ENCODE measurements at places on chromosomes 6 and 20.

DNA sequence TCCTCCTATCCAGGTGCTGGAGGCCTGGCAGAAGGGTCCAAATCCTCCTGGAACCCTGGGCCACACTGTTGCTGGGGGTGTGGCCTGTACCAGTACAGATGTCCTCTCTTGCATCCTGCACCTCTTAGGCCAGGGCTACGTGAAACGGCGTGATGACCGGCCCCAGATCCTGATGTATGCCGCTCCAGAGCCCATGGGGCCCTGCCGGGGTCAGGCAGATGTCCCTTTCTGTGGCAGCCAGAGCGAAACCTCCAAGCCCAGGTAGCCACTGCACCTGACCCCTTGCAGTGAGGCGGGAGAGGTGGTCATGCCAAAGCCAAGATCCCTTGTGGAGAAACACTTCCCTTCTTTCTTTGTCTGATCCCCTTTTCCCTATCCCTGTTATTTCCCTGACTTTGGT, 14.2 kb downstream of the DNPH1 start:
- no peak for DNase-seq

GRCh38 chr20:20241976-20242375, 125.9 kb upstream of the INSM1 start:
- no peak for DNase-seq

GRCh38 chr6:69894578-69895347, 28.4 kb downstream of the COL19A1 start:
- no peak for DNase-seq

DNA sequence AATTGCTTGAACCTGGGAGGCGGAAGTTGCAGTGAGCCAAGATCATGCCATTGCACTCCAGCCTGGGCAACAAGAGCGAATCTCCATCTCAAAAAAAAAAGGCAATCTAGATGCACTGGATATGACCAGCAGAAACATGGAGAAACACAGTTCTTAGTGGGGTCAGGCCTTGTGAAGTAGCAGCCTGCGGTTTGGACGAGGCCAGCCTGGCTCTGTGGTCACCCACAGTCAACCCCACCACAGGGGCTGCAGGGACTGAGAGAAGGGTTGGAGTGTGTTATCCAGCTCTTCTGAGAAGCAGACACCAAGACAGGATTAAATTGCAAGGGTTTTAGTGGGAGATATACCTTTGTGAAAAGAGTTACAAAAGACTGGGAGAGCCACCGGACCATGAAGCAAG, 194.3 kb upstream of the PROKR2 start:
- no peak for DNase-seq

DNA sequence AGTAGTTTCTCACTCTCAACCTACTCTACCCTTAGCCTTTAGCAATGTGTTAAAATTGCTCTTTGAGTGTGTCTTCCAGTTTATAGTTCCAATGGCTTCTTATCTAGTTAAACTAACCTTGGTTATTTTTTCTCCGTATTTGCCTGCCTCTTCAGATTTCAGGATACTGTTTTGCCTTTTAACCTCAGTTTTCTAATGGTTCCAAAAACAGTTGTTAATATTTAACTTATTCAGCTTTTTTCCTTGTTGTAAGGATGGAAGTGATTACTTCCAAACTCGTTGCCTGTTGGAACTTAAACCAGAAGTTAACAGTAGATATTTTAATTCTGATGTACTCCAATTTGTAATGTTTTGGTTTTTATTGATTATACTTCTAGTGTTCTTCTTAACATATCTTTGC, 1574.9 kb downstream of the HACE1 start:
- no peak for DNase-seq

DNA sequence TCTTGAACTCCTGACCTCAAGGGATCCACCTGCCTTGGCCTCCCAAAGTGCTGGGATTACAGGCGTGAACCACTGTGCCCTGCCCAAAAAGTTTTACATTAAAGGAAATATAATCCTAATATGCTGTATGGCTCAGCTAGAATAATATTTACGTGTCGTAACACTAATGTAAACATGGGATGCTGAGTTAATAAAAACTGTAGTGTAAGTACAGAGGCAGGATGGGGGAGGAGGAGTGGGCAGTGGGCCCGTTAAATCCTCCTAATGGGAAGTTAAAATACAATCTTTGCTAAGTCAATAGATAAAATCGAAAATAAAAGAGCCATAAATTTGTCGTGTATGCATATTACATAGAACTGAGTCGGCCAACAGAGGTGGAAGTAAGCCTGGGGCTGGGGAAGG, 12.1 kb upstream of the IP6K3 start:
- no peak for DNase-seq
